Renal pelvis (tissue), 12 donors: ENCODE measurements at places on chromosomes 1 and 21.
A peak's percentile ranks its signal among the peaks of the same experiment; 100 is the strongest.

- no peak for DNase-seq
These were observed 110.8 kb downstream of the PLXNA2 start for GRCh38 chr1:208133355-208133754.

GRCh38 chr1:213617133-213617532 lies 370.6 kb upstream of the PROX1 start:
- DNase-seq: no peak

GRCh38 chr1:10379101-10379620 lies 19.7 kb upstream of the PGD start:
- DNase-seq: no peak

GRCh38 chr1:106785176-106785575 lies 271.3 kb upstream of the PRMT6 start:
- peak; percentile 19 for DNase-seq

GRCh38 chr1:212366901-212367300 lies 47.8 kb downstream of the PACC1 start:
- DNase-seq: no peak

- DNase-seq: no peak
These were observed 3.9 kb upstream of the LEFTY2 start for GRCh38 chr1:225944951-225945350.

- DNase-seq: no peak
These were observed 20.5 kb downstream of the HTR1D start for GRCh38 chr1:23196627-23197328.
